ENCODE measurements at places on chromosomes 2 and 18.

DNA sequence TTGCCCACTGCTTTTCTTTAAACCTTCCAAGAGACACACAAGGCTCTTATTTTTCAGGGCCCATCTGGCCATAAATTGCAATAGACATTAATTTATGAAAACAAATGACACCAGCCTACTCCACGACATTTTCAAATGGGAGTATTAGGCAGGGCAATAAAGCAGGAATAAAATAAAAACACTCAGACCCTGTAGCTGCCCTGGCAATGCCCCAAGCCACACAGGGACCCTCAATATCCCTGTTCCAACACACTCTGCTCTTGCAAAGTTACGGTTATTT, 550.8 kb upstream of the TNP1 start:
- no peak for DNase-seq
- no peaks in the 10 kb centered on the region for H3K27me3 ChIP-seq
- H3K4me3 ChIP-seq: no peak overlapping the region
- no peaks in the 10 kb centered on the region for H3K36me3 ChIP-seq
- H3K4me1 ChIP-seq: no peaks in the 10 kb centered on the region

DNA sequence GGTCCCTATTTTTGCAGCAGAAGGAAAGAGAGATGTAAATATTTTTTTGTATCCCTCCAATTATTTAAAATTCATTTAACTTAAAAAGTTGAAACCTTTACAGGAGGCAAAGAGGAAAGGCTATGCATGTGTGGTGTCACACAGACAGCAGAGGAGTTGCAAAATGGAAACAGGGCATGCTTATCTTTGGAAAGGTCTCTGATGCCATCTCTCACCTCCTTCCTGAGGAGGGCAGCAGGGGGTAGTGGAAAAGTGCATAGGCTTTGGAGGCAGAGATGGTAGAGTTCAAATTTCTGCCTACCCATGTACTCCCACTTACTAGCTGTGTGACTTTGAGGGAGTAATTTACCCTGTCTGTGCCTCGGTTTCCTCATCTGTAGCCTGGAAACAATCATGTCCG, 99.6 kb upstream of the MCFD2 start:
- H3K4me3 ChIP-seq: no peak overlapping the region
- peaks cover 15% of the 10 kb centered on the region for H3K36me3 ChIP-seq
- H3K27ac ChIP-seq: no peak overlapping the region
- no peak for DNase-seq
- no peaks in the 10 kb centered on the region for H3K27me3 ChIP-seq

GRCh38 chr2:196956069-196956468, 29.6 kb upstream of the PGAP1 start:
- DNase-seq: no peak
- no peak overlapping the region for H3K4me3 ChIP-seq
- H3K4me1 ChIP-seq: peaks cover 6% of the 10 kb centered on the region

DNA sequence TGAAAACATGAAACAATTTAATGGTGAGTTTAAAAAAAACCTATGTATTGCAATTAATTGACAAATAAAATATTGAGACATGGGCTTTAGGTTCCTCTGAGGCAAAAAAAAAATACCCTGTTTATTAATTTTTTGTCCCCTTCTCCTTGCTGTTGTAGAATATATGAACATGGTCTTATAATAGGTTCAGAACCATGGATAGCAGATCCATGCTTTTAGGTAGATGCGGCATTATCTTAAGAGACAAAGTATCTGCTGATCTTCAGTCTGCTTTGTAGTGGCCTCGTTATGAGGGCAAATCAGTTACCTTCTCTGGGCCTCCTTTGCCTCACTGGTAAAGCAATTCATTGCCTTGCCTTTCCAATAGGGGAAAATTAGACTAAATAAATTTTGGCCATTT, 850.7 kb downstream of the NRXN1 start:
- no peak for DNase-seq
- no peak overlapping the region for H3K4me3 ChIP-seq
- no peaks in the 10 kb centered on the region for H3K36me3 ChIP-seq
- H3K4me1 ChIP-seq: no peaks in the 10 kb centered on the region
- no peak overlapping the region for H3K27ac ChIP-seq

DNA sequence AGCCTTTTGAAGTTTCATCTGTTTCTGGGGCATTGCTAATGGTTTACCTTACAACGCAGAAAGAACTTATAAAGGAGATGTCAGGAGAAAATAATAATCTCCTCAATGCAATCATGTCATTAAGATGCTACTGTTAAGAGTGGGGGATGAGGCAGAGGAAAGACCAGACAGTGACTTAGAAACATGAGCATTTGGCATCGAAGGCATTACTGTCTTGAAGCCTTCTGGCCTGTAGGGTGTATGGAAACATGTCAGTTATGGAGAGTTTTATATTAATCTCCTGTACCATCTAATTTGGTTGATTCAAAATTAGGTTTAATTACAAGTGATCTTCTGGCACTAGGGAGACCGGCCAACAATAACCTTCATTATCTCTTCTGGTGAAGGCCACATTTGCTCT, 32.5 kb downstream of the CDC42EP3 start:
- H3K36me3 ChIP-seq: peaks cover 42% of the 10 kb centered on the region
- H3K4me3 ChIP-seq: no peak overlapping the region
- H3K27me3 ChIP-seq: no peaks in the 10 kb centered on the region
- DNase-seq: no peak

DNA sequence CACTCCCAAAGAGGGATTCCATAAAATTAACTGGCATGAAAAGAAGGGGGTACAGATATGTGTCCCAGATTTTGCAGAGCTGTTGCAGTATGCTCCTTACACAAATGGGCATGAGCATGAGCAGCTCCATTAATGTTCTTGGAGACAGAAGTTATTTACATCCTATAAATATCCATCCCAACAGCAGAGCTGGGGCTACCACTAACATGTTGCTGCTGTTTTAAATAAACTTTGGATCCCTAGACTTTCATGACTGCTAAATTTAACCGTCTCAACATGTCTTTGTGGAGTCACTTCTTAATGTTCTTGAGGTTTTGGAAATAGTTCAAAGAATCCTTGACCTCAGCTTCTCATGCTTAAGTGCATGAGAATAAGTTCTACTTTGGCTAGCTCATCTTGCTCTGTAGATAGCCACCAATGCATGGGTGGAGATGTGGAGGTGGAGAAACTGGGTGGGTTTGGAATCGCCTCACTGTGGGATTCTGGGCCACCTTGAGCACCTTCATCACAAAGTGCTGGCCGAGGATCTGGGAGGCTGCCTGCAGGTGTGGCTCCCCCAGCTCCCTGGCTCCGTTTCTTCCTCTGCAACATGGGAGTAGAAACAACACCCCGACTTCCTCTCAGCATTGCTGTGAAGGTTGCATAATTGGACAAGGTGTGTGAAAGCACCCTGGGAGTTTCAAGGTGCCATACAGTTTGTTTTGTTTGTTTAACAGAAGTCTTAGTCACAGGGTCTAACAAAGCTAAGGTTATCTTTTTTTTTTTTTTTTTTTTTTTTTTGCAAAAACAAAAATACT, 307.2 kb downstream of the MYCN start:
- no peak for DNase-seq
- H3K4me3 ChIP-seq: no peak overlapping the region
- no peaks in the 10 kb centered on the region for H3K36me3 ChIP-seq
- no peaks in the 10 kb centered on the region for H3K4me1 ChIP-seq
- no peak overlapping the region for H3K27ac ChIP-seq

DNA sequence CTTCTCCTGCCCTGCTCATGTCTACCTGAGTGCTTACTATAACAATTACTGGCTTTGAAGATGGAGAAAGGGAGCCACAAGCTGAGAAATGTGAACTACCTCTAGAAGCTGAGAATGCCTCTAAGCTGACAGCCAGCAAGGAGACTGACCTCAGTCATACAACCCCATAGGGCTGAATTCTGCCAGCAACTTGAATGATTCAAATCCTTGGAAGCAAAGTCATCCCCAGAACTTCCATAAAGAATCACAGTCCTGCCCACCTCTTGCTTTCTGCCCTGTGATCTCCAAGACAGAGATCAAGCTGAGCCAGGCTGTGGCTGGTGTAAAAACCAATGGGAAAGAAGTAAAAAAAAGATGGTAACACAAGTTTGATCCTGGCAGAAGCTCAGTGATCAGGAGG, 288.2 kb upstream of the SPHKAP start:
- DNase-seq: no peak
- H3K4me3 ChIP-seq: no peak overlapping the region
- H3K27me3 ChIP-seq: no peaks in the 10 kb centered on the region
- H3K4me1 ChIP-seq: no peaks in the 10 kb centered on the region

- H3K36me3 ChIP-seq: peaks cover 5% of the 10 kb centered on the region
- no peaks in the 10 kb centered on the region for H3K4me1 ChIP-seq
- H3K4me3 ChIP-seq: no peak overlapping the region
- H3K27me3 ChIP-seq: peaks cover 3% of the 10 kb centered on the region
- no peak for DNase-seq
These were observed 217.1 kb downstream of the KLHL29 start for GRCh38 chr2:23602116-23602515.

DNA sequence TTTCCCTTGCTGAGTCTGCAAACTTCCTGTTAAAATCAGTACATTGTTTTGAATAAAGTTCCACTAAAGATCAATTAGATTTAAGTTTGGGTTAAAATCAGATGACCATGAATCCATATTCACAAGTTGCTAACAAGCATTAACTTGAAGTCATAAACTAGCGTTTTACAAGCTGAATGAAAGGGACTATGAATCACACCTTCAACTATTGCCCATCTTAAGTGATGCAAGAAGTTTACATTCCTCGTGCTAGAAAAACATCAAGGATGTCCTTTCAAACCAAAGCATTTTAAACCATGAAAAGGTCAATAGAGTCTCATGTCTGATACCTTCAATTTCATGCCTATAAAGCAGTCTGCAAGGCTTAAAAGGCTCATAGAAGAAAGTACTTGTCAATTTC, 257.2 kb upstream of the SYT4 start:
- DNase-seq: no peak
- no peaks in the 10 kb centered on the region for H3K36me3 ChIP-seq
- no peak overlapping the region for H3K27ac ChIP-seq
- no peaks in the 10 kb centered on the region for H3K27me3 ChIP-seq
- no peaks in the 10 kb centered on the region for H3K4me1 ChIP-seq

- no peak for DNase-seq
- H3K36me3 ChIP-seq: no peaks in the 10 kb centered on the region
- H3K27ac ChIP-seq: no peak overlapping the region
- peaks cover 10% of the 10 kb centered on the region for H3K4me1 ChIP-seq
- H3K27me3 ChIP-seq: peaks cover 4% of the 10 kb centered on the region
These were observed 116.9 kb upstream of the ATP8B1 start for GRCh38 chr18:57920036-57920435.

GRCh38 chr2:182241936-182242335, 184.9 kb downstream of the PDE1A start:
- DNase-seq: no peak
- no peaks in the 10 kb centered on the region for H3K4me1 ChIP-seq
- peaks cover 3% of the 10 kb centered on the region for H3K27me3 ChIP-seq
- H3K4me3 ChIP-seq: no peak overlapping the region
- no peaks in the 10 kb centered on the region for H3K36me3 ChIP-seq

DNA sequence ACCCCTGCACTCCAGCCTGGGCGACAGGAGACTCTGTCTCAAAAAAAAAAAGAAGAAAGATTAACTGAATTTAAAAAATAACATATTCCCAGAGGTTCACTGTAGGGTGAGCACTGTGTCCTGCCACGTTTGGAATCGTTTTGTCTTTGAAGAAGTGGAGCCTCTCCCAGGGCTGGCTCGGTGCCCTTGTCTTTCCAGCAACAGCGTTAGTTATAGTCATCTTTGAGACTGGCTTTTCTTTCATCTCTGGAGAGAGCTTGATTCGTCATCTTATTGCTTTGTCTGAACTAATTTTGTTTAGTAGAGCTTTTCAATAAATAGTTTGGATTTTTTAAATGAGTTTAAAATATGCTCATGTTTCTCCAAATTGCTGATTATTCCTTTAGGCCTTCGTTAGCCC, 50.5 kb downstream of the IMPA2 start:
- H3K36me3 ChIP-seq: no peaks in the 10 kb centered on the region
- no peaks in the 10 kb centered on the region for H3K27me3 ChIP-seq
- no peak for DNase-seq
- no peak overlapping the region for H3K4me3 ChIP-seq
- H3K27ac ChIP-seq: no peak overlapping the region

DNA sequence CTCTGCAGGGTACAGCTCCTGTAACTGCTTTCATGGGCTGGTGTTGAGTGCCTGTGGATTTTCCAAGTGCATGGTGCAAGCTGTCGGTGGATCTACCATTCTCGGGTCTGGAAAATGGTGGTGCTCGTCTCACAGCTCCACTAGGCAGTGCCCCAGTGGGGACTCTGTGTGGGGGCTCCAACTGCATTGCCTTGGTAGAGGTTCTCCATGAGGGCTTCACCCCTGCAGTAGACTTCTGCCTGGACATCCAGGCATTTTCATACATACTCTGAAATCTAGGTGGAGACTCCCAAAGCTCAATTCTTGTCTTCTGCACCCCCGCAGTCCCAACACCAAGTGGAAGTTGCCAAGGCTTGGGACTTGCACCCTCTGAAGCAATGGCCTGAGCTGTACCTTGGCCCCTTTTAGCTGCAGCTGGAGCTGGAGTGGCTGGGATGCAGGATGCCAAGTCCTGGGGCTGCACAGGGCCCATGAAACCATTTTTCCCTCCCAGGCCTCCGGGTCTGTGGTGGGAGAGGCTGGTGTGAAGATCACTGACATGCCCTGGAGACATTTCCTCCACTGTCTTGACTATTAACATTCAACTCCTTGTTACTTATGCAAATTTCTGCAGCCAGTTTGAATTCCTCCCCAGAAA, 41.6 kb downstream of the EDAR start:
- H3K27ac ChIP-seq: no peak overlapping the region
- no peaks in the 10 kb centered on the region for H3K4me1 ChIP-seq
- H3K36me3 ChIP-seq: peaks cover 26% of the 10 kb centered on the region
- H3K27me3 ChIP-seq: no peaks in the 10 kb centered on the region
- DNase-seq: no peak

DNA sequence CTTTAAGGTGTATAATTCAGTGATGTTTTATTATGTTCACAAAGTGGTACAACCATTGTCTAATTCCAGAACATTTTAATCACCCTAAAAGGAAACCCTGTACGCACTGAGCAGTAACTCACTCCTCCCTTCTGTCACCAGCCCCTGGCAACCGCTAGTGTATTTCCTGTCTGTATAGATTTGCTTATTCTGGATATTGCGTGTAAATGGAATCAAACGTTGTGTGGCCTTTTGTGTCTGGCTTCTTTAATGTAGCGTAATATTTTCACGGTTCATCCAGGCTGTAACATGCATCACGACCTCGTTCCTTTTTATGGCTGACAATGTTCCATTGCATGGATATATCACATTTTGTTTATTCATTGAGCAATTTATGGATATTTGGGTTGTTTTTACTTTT, 8.3 kb downstream of the ZDBF2 start:
- no peak overlapping the region for H3K27ac ChIP-seq
- H3K27me3 ChIP-seq: peaks cover 9% of the 10 kb centered on the region
- H3K4me1 ChIP-seq: no peaks in the 10 kb centered on the region
- H3K36me3 ChIP-seq: peaks cover 26% of the 10 kb centered on the region
- DNase-seq: no peak

DNA sequence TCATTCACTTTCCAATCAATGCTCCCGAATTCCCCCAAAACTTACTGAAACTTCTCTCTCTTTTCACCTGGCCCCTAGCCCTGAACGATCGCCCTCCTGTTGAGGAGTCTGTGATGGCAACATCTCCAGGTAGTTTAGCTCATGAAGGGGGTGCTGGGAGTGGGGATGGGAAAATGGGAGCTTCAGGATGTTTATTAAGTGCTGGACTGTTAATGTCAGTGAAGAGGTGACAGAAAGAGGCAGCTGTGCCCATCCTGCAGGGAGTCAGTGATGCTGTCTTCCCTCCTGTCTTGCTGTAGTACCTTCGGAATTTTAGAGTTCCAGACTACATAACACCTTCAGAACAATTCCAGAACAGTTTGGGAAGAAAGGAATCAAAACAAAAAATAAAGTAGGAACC, 308.8 kb downstream of the ALK start:
- no peaks in the 10 kb centered on the region for H3K36me3 ChIP-seq
- H3K27me3 ChIP-seq: peaks cover 35% of the 10 kb centered on the region
- no peaks in the 10 kb centered on the region for H3K4me1 ChIP-seq
- H3K27ac ChIP-seq: no peak overlapping the region
